ENCODE measurements at places on chromosomes 1 and 21.

DNA sequence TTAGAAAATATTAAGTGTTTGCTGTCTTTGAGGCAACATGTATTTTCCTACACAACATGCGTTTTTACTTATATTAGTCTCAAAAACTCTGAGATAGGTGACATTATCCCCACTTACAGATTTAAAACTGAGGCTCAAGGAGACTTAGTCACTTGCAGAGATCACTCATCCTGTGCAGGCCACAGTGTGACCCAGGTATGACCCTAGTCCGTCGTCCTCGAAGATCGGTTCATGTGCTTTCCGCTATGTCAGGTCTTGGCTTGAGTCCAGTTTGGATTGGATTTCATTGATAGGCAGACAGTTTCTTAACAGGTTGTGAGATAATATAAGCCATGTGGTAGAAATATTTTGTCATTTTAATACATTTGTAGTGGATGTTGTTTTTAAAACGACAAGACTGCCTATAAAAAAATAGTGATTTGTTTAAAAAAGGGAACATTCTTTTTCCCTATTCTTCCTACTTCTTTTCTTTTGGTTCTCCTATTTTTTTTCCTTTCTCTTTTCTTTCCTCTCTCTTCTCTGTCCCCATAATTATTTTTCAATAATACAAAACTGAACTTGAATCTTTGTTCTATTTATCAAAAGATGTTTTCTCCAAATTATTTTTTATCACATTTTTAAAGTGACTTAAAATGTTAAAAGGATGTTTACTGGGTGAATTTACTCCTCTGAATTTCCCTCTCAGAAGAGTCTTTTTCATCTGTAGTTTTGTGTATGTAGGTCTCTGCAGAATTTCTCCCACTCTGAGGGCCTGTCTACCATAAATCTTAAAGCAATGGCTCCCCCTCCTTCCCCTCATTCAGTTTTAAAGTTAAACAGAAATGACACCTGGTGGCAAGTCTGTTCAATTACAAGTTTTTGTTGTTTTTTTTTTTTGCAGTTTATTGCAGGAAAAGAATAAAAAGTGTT is 81.8 kb downstream of the PHTF1 start:
- DNase-seq: no peak

- no peak for DNase-seq
Measured at GRCh38 chr1:60664086-60664625, 418.2 kb upstream of the NFIA start.

DNA sequence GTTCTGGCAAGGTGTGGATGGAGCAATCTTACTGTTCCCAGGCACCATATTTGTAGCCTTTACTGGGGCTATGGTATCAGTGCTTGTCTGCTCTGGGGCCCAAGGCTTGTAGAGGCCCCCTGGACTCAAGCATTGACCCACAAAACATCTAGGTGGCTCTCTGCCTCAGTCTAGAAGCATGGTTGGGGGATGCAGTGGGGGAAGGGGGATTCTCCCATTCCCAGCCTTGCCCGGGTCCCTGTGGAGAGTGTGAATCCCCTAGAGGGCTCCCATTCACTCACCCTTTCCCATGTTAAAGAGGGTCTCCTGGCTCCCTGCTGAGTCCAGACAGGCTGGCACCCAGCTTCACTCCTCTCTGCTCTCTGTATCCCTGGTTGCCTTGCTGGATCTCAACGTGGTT is 28.2 kb upstream of the DIRAS3 start:
- peak; percentile 52 for DNase-seq

DNA sequence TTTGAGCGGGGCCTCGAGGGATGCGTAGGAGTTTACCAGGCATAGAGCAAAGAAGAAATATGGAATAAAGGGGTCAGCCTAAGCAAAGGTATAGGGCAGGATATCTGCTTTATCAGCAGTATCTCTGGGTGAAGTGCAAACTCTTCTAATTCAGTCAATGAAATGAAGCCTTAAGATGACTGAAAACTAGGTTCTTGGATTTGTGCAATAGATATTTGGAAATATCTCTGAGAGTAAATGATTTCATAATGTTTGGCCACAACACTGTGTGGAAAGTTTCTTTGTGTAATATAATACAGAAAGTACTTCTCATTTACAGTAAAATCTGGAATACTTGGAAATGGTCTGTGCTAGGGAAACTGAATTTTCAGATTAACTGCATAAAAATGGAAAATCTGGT is 26.1 kb downstream of the KCNJ15 start:
- no peak for DNase-seq

DNA sequence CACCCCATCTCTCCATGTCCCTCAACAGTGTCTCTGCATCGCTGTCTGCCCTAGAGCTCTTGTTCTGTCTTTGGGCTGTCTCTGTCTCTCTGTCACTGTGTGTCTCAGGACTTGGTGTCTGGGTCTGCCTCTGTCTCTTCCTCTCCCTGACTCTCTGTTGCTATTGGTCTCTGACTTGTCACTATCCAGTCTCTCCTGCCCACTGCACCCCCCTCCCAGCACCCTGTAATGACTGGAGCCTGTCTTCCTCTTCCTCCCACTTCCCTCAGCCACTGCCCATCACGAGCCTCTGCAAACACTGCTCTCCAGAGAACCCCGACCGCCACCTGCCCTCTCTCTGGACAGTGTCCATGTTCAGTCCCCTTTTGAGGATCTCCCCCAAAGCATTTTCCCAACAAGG is 12.1 kb downstream of the PEAR1 start:
- no peak for DNase-seq

DNA sequence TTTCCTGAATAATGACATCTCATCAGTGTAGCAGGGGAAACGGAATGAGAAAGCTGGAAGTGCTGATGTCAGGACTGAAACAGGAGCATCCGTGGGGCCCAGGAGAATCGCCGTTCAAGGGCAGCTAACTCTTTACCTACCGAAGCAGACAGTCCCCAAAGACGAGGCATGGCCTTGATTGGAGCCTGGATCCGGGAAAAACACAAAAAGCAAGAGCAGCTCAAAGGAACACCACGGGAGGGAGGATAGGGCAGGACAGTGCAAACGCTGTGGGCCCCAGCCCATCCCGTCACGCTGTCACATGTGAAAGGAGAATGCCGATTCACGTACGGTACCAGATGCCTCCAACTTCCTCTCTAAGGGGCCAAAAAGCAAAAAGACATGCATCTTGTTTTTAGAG is 34.9 kb downstream of the WNT9A start:
- no peak for DNase-seq

DNA sequence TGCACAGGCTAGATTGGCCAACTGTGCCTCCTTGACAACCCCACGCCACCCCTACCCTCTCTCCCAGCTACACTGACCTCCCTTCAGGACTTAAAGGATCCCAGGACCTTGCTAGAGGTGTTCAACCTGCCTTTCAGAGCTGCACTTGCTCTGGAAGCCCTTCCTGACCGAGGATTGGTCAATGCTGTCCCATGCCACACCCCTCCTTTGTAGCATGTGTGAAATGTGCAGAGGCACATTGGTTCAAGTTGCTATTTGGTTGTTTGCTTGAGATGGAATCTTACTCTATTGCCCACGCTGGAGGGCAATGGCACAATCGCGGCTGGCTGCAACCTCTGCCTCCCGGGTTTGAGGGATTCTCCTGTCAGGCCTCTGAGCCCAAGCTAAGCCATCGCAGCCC is 21.8 kb downstream of the ACTA1 start:
- peak; percentile 59 for DNase-seq

GRCh38 chr1:33319949-33320618 is 814 bp downstream of the A3GALT2 start:
- DNase-seq: no peak

- no peak for DNase-seq
Measured at GRCh38 chr1:43704838-43705237, 2.5 kb upstream of the ST3GAL3 start.

DNA sequence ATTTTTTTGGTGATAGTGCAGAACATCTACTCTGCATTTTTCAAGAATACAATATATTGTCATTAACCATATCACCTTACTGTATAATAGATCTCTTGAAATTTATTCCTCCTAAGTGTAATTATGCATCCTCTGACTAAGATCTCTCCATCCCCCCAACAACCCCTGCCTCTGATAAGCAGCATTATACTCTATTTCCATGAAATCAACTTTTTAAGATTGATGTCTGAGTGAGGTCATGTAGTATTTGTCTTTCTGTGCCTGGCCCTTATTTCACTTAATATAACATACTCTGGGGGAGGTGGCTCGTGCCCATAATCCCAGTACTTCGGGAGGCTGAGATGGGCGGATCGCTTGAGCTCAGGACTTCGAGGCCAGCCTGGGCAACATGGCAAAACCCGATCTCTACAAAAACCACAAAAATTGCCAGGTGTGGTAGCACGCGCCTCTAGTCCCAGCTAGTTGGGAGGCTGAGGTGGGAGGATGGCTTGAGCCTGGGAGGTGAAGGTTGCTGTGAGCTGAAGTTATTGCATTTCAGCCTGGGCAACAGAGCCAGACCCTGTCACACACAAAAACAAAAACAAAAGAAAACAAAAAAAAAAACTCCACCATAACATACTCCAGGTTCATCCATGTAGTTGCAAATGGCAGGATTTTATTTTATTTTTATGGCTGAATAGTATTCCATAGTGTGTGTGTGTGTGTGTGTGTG is 5.7 kb downstream of the ACOT11 start:
- no peak for DNase-seq

DNA sequence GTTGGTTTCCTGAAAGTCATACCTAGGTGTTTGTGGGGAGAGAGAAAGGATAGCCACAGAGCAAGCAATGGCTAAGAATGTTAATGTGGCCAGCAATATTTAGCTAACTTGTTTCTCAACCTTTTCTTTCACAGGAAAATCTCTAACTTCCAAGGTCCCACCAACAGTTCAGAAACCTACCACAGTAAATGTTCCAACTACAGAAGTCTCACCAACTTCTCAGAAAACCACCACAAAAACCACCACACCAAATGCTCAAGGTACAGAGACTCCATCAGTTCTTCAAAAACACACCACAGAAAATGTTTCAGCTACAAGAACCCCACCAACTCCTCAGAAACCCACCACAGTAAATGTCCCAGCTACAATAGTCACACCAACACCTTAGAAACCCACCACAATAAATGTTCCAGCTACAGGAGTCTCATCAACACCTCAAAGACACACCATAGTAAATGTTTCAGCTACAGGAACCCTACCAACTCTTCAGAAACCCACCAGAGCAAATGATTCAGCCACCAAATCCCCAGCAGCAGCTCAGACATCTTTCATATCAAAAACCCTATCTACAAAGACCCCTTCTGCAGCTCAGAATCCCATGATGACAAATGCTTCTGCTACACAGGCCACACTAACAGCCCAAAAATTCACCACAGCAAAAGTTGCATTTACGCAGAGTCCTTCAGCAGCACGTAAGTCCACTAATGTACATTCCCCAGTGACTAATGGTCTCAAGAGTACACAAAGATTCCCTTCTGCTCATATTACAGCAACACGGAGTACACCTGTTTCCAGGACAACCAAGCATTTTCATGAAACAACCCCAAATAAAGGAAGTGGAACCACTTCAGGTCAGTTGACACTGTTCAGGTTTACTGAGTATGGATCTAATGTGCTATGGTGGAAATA is 15.3 kb downstream of the CD55 start:
- DNase-seq: no peak

- DNase-seq: no peak
Measured at GRCh38 chr1:174222166-174222949, 63.0 kb downstream of the RABGAP1L start.

- no peak for DNase-seq
Measured at GRCh38 chr1:116997066-116997465, 4.5 kb upstream of the CD101 start.

- DNase-seq: no peak
Measured at GRCh38 chr1:80194221-80194620, 1187.7 kb upstream of the ADGRL4 start.

DNA sequence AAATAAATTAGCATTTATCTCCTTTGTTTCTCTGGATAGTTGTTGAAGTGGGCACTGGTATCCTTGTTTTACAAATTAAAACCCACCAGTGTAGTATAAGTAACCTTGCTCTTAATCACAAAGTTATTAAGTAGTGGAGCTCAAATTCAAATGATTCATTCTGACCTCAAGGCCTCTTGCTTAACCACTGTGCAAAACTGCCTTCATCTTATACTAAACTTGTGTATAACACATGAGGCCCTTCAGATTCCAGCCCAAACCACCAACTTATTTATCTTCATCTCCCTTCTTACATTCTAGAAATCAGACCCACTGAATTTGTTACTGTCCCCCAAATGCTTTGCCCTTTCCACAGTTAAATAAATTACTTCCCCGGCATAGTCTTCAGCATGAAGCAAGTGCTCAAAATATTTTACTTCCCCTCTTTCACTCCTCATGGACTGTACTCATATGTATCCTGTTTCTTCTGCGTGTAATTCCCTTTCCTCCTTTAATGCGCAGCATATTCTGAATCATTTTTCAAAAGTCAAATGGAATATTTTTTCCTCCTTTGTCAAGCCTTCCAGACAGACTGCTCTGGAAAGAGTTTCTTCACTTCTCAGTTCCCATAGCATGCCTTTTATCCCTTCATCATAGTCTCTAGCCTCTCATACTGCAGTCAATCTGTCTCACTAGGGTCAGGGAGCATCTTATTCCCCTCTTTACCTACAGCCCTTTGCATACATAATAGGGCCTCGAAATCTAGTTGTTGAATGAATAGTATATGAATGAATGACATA is 19.0 kb upstream of the DNASE2B start:
- DNase-seq: no peak

- DNase-seq: no peak
Measured at GRCh38 chr1:234458352-234459017, 20.5 kb downstream of the TARBP1 start.

DNA sequence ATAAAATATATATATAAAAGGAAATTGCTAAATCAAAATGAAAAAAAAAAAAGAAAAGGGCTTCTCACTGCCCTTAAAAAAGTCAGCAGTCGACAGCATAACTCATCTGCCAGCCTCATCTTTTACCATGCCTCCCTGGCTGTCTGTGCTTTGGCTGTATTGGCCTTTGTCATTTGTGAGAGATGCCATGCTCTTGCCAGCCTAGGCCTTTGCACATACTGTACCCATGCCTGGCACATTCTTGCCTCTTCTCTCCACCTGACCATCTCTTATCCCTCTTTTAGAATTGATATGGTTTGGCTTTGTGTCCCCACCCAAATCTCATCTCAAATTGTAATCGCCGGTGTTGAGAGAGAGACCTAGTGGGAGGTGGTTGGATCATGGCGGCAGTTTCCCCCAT is 37.1 kb downstream of the DIRAS3 start:
- no peak for DNase-seq

DNA sequence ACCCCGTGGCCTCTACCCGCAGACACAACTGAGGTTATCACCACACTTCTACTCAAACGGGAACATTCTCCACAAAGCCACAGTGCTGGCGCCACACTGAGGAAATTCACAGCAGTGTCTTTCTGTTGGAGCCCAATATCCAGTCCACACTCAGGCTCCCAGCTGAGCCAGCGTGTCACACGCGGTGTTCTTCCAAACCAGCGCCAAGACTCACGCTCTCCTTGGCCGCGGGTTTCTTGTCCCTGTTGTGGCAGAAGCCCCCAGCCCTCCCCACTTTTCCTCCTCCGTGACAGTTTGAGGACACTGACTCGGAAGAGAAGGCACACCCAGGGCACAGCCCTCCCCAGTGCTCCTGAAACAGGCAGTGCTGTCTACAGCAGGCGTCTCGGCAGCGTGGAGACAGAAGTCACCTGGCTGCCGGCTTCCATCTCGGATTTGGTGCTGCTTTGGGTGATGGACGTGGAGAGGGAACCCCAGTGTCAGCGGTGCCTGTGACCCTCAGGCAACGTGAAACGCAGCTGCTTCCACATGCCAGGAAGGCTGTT is 35.4 kb upstream of the AGPAT3 start:
- no peak for DNase-seq

GRCh38 chr1:22607154-22607553 is 29.3 kb upstream of the C1QA start:
- peak; percentile 81 for DNase-seq
